ENCODE measurements at places on chromosomes 7 and 10.

- no peak for DNase-seq
These were observed 40.0 kb upstream of the PAPSS2 start for GRCh38 chr10:87619705-87620104.

- no peak for DNase-seq
These were observed 29.4 kb upstream of the RET start for GRCh38 chr10:43047288-43047970.

DNA sequence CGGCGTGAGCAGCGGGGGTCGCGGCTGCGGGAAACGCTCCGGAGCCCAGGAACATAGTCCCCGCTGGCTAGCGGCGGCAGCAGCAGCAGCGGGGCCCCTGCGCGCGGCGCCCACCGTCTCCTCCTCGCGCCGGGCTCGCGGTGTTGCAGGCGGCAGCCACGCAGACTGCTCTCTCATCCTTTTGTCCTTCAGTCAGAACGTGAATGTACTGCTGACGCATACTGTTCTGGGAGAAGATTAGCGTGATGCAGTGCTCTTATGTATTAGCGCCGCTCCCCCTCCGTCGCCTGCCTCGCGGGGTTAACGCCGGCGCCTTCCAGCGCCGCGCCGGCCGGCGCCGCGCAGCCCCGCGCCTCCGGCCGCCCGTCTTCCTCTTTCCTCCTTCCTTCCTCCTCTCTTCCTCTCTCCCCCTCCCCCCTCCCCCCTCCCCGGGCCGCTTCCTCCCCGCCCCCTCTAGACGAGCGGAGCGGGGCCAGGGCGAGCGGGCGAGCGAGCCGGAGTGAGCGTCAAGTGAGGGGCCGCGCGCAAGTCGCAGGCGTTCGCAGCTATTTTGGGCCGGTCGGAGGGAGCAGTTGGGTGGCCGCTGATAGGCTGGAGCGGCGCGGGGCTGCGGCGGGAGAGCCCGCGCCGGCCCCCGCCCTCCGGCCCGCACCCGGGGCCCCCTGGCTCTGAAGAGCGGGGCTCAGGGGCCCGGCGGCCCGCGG is 816 bp upstream of the LRRC4 start:
- DNase-seq = peak; percentile 44

GRCh38 chr7:92767437-92767836 is 68.9 kb downstream of the CDK6 start:
- no peak for DNase-seq

- DNase-seq = no peak
These were observed 32.7 kb downstream of the DNMBP start for GRCh38 chr10:99976886-99977665.

DNA sequence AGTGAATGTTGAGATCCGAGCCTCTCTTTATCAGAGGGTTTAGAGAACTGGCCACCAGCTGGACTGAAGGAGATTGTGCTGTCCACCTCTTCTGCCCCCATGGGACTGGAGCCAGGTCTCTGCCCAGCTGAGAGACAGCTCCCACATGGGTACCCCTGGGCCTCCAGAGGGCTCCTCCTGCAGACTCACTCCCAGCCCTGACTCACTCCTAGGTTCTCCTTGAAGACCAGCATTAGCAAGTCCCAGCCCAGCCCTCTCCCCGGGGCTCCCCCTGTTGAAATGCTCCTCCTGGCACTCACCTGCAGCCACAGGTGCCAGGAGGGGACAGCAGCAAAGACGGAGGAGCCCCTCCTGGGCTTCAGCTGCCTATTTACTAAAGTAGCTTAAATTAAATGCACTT is 126.9 kb downstream of the CXCL12 start:
- no peak for DNase-seq

- no peak for DNase-seq
These were observed 68.5 kb downstream of the CRTAC1 start for GRCh38 chr10:97961945-97962344.
